Sigmoid colon (tissue), 7 donors: ENCODE measurements at places on chromosomes 6 and 20. TPM values are rescaled to one million over a fixed set of nuclear protein-coding genes. Genes with fewer than 3 reads are reported as not detected.

Gene FIG4
- total RNA-seq = 24.1 TPM

DNA sequence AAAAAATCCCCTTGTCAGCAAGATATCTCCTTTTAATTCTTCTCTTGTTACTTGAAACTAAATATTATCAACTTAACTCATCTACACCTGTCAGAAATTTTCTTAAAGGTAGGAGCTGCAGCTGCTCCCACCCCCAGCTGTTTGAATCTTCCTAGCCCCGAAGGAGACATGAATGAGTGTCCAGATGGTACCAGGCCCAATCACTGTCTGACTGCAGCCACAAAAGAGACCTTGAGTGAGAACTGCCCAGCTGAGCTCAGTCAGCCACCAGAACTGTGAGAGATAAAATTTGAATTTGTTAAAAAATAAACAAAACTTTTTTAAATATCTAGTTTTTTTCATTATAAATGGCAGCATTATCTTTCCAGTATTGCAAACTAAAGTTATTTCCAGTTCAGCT, 84.7 kb downstream of the PRSS35 start:
- DNase-seq = no peak
- H3K4me1 ChIP-seq = no peaks in the 10 kb centered on the region
- H3K27ac ChIP-seq = no peak overlapping the region
- no peaks in the 10 kb centered on the region for H3K27me3 ChIP-seq
- no peaks in the 10 kb centered on the region for H3K36me3 ChIP-seq

GRCh38 chr6:91135406-91136103, 548.7 kb upstream of the MAP3K7 start:
- DNase-seq = no peak
- no peak overlapping the region for H3K4me3 ChIP-seq
- no peaks in the 10 kb centered on the region for H3K36me3 ChIP-seq
- H3K27me3 ChIP-seq = no peaks in the 10 kb centered on the region

DNA sequence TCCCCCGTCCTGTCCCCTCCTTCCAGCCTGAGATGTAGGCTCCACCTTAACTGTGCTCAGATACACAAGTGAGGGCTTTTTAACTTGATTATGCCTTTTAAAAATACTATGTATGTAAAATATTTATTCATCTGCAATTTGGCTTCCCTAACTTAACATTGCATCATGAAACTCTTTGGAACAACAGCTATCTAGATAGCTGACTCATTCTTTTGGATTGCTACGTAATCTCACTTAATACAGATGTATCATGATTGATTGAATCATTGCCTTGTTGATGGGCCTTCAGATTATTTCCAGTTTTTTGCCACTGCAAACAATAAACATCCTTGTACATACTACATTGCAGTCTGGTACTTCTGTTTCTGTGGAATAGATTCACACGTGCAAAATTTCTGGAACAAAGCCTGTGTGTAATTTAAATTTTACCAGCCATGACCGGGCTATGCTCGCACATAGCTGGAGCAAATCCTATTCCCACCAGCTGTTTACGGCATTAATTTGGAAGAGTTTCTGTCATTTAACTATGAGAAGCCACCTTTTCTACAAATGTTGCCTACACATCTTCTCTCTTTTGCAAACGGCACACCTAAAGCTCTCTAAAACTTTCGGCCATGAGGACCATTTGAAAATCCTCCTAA, 6.5 kb downstream of the PRND start:
- no peaks in the 10 kb centered on the region for H3K36me3 ChIP-seq
- no peak for DNase-seq
- no peaks in the 10 kb centered on the region for H3K4me1 ChIP-seq
- no peaks in the 10 kb centered on the region for H3K27me3 ChIP-seq
- H3K27ac ChIP-seq = no peak overlapping the region

DNA sequence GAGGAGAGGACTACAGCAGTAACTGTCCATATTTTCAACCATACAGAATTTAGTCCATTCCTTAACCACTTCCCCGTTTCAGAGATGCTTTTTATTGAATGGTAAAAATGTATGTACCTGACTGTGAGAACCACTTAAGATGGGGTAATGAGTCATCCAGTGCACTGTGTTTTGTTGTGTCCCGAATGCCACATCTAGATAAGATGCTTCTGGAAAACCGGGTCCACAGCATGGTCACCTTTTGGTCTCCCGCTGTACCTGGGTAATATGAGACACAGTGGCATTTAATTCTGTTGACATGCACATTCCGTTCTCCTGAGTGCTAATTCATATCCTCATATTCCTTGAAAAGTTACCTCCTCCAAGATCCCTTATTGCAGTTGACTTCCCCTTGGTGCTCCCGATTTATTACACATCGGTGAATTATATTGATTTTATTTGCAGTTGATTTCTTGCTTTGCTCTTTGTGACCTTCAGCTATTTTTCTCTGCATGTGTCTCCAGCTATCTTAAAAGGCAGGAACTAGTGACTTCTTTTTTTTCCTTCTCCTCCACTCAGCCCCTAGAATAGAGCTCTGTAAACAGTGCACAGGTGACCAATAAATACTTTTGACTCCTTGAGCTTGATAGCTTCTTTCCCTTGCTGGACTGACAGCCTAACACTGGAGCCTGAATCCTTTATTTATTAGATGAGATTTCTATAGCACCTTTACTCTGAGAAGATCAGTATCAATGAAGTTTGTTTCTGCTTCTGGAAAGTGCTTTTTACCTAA, 314.6 kb downstream of the ZFAND3 start:
- H3K4me3 ChIP-seq = no peak overlapping the region
- H3K27ac ChIP-seq = no peak overlapping the region
- no peaks in the 10 kb centered on the region for H3K36me3 ChIP-seq
- no peaks in the 10 kb centered on the region for H3K27me3 ChIP-seq
- peaks cover 28% of the 10 kb centered on the region for H3K4me1 ChIP-seq

- H3K36me3 ChIP-seq = no peaks in the 10 kb centered on the region
- no peaks in the 10 kb centered on the region for H3K4me1 ChIP-seq
- no peak for DNase-seq
- no peak overlapping the region for H3K27ac ChIP-seq
Measured at GRCh38 chr20:60869087-60869486, 383.0 kb upstream of the CDH4 start.
